ENCODE measurements at places on chromosomes 6 and 20.

- no peak for DNase-seq
These were observed 828 bp downstream of the HCK start for GRCh38 chr20:32052778-32053362.

DNA sequence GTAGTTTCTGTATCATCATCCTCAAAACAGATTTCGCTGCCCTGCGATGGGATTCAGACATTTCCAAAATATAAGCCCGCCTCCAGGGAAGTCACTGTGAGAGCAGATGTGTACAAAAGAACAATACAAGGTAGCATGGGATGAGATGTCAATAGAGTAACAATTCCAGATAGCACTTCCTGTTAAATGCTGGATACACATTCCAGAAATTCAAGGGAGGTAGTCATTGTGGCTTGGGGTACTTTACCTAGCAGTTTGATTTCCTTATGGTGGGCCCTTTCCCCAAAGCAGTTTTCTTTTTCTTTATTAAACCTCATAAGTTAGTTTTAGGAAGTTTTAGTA lies 2.5 kb downstream of the RNF217 start:
- no peak for DNase-seq

DNA sequence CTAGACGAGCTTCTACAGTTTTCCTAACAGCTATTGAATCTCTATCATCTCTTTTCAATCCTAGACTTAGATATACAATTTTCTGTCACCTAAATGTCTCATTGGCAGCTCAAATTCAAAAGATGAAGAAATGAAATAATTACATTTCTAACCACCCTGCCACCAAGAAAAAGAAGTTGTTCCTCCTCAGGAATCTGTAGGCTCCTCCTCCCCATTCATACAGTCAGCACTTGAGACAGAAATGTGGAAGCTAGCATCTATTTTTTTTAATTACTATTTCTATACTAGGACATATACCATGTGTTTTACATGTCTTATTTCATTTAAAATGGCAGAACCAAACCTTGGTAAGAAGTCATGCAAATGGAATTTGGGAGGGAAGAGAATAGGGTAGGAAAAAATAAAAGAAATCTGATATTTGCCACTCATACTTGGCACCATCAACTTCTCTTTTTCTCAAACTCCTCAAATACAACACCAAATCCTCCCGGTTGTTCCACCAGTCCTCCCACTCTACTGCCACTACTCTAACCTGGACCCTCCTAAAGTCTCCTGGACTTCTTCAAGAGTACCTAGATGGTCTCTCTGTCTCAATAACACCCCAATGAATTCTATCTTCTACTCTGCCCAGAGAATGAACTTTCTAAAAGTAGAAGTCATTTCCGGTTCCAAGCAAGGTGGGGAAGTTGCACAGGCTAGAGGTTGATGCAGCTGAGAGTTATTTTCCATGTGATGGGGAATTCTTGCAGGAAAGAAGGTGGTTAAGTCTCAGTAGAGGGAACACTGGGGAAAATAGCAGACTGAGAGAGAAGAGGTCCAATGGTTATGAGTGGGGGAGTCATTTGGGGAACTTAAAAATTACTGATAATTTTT lies 54.1 kb downstream of the ATXN1 start:
- DNase-seq = no peak

DNA sequence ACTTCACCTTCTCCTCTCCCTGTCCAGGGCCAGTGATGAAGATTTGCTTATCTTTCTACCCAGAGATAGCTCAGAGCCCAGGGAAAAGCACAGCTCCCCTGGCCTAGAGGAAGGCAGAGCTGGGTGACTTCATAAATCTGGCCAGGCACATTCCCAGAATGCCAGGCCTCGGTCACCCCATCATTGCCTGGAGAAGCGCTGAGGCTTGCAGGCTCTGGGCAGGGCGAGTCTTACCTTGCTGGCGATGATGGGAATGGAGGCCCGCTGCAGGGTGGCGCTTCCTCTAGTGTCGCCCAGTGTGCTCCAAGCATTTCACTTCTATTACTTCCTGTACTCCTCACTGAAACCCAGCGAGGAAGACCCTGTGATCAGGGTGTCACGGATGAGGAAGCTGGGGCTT lies 60.1 kb downstream of the DAAM2 start:
- DNase-seq = no peak

Measured in activated CD8-positive, alpha-beta memory T cell treated with anti-CD3 and anti-CD28 coated beads for 1 hour (primary cell).